ENCODE measurements at places on chromosomes 7 and 10.

GRCh38 chr7:22190736-22191135, 166.2 kb downstream of the RAPGEF5 start:
- no peak for DNase-seq

GRCh38 chr10:1516492-1517165, 220.7 kb downstream of the ADARB2 start:
- DNase-seq: peak; percentile 16

GRCh38 chr7:158325530-158326381, 261.9 kb downstream of the PTPRN2 start:
- peak; percentile 95 for DNase-seq

- DNase-seq: no peak
These were observed 2.8 kb downstream of the DUSP5 start for GRCh38 chr10:110500515-110500905.

DNA sequence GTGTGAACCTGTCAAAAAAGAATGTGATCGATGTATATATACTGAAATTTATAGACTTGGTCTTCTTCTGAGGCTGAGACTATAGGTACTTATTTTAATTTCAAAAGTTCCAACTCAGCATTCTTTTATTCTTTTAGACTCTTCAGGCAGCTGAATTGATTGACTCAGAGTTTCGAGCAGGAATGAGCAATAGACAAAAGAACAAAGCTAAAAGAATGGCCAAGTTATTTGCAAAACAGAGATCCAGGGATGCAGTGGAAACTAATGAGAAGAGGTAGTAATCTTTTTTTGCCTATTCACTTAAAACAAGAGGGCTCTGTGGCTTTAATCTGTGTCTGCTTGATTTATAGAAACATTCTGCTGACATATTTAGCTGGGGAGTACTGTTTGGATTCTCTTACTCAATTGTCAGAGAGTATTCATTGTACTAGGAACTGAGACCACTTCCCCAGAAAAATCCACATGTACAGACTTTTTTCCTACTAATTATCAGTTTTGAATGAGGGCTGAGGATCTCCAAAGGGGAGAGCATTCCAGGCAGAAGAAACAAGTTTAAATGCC, 30.1 kb downstream of the BTAF1 start:
- no peak for DNase-seq

DNA sequence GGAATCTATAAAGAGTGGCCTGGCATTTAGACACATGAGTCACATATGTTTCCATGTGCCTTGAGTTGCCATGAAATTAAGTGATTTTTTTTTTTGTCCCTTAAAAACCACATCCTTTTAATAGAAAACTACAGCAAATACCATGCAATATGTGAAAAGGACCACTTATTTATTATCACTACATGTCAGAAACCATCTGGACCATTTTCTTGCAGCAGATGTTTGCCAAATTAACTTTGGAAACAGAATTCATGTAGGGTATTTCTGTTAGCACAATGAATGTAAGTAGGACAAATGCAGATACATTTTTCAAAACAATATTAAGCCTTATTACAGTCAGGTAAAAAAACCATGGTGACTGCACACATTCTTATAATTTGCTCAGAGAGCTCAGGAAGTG, 230.6 kb downstream of the REEP3 start:
- no peak for DNase-seq

GRCh38 chr10:14010101-14010558, 320.6 kb downstream of the FRMD4A start:
- DNase-seq: peak; percentile 26

DNA sequence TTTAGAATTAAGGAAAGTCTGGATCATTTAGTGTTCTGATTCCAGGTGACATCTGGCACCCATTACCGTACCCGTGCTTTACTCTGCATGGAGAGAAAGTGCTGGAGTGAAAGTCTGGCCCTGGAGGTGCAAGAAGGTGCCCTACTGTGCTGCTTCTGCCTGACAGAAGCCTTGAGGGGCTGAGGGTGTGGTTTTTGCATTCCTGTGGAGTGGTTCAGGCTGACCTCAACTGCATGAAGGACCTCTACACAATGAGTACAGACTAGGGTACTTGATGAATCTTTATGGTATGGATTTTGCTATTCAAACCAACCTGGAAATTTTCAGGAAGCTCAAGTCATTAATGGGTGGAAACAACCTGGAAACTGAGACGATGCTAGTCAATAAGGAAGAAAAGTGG, 45.1 kb upstream of the GSAP start:
- no peak for DNase-seq

GRCh38 chr7:50335795-50336754, 31.6 kb downstream of the IKZF1 start:
- peak; percentile 13 for DNase-seq

GRCh38 chr10:76303682-76304316, 872.4 kb downstream of the LRMDA start:
- DNase-seq: peak; percentile 96

- DNase-seq: no peak
These were observed 113.7 kb downstream of the CCDC3 start for GRCh38 chr10:12887780-12888179.

- peak; percentile 37 for DNase-seq
These were observed 19.0 kb downstream of the SRI start for GRCh38 chr7:88200789-88201188.

DNA sequence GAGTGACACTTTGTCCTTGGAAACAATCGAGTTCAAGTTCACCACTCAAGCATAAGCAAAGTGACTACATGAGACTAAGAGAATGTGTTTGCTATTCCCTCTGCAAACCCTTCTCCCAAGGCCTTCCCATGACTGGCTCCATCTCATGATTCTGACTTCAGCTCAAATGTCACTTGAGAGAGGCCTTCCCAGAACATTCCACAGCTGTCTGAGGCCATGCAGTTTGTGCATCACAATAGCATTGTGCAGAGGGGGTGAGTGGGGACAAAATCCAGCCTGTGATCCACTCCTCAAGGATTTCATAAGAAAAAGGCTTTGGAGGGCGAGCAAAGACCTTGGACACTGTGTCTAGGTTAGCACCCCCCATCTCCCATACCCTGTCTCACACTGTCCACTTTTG, 6.9 kb upstream of the LRMDA start:
- DNase-seq: no peak

- DNase-seq: no peak
These were observed 24.8 kb downstream of the DUSP5 start for GRCh38 chr10:110522365-110522988.

- DNase-seq: no peak
These were observed 130.8 kb downstream of the CALN1 start for GRCh38 chr7:72281308-72281707.

DNA sequence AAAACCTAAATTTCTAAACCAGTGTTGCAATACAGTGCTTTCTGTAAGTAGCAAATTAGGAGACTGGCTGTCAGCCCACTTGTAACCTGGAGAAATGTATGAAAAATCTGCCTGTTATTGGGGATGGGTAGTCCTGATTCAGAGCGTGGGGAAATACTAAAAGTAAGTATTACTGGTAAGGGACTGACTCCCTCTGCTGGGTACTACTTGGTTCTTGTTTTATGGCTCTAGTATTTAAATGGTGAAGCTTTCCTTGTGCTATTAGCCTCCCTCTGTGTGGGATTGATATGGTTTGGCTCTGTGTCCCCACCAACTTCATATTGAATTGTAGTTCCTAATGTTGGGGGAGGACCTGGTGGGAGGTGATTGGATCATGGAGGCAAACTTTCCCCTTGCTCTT, 886.1 kb downstream of the SORCS1 start:
- no peak for DNase-seq

- DNase-seq: no peak
These were observed 361.8 kb downstream of the GATA3 start for GRCh38 chr10:8416192-8416701.

- peak; percentile 4 for DNase-seq
These were observed 493.4 kb downstream of the TNS3 start for GRCh38 chr7:47088329-47089067.

DNA sequence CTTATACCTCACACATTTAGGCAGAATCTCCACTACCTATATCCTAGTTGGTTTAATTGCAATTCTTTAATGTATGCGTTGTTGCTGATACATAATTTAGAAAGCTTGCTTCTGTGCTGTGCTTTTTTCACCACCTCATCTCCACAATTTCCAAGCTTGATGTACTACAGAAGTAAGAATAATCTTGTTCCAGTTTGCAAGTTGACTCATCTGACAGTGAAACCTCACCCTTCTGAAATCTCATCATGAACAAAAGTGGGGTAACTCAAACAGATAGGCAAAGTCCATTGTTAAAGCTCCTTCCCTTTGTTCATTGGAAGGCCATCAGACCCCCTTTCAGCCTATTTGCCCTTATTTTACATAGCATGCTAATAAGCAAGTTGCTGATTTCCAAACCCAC, 13.6 kb downstream of the EIF4EBP2 start:
- no peak for DNase-seq

DNA sequence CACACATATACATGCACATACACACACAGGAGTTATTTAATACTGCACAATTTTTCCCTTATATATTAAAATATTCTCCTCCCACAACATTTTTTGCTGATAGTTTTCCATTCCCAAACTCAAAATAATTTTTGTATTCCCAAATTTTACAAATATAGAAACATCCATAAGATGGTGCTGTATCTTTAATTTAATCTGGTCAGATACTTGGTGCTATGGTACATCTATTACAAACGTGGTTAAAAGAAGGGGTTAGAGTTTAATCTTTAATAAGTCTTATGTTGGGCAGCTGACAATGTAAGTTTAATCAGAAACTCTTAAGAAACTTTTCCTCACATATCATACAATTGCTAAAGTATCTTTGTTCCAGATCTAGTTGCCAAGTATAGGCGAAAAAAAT, 10.2 kb upstream of the CADPS2 start:
- no peak for DNase-seq

DNA sequence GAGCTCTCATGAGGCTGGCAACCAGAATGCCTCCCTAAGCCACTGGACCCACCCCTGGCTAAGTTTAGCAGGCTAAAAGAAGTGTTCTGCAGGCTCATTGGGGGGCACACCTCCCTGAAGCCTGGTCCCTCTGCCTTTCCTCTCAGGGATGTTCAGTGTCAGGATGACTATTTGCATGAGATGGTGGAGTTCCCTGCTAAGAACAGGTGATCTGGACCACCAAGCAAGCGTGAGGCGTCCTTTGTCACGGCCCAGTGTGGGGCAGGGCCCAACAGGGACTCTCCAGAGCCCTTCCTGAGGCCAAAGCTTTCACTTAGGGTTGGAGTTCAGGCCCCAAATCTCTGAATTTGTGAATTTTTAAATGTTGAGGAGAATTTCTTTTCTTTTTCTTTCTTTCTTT, 12.0 kb downstream of the SUFU start:
- DNase-seq: no peak

GRCh38 chr10:16602104-16602775, 80.6 kb upstream of the C1QL3 start:
- peak; percentile 2 for DNase-seq

GRCh38 chr7:126791306-126791705, 461.4 kb downstream of the GRM8 start:
- DNase-seq: no peak

GRCh38 chr10:71461457-71461856, 64.7 kb downstream of the CDH23 start:
- DNase-seq: no peak

Measured in NCI-H510A treated with DMSO at 0.1 percent for 48 hours (cell line).